ENCODE measurements at places on chromosomes 2 and 18.

- DNase-seq = no peak
Observed at GRCh38 chr2:74532222-74532621, 2.5 kb downstream of the HTRA2 start.

DNA sequence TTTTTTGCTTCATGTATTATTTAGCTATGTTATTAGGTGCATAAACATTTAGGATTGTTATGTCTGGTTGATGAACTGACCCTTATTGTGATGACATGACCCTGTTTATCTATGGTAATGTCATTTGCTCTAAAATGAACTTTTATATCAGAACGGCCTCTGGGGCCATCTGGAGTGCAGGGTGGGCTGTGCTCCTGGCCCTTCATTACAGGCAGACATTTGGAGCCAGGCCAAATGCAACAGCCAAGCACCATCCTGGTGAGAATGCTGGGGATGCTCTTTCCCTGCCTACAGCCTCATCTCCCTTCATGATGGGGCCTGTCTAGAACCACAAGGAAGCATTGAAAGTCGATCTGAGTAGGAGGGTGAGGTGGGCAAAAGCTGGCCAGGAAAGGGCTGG, 38.0 kb downstream of the HJURP start:
- DNase-seq = no peak

DNA sequence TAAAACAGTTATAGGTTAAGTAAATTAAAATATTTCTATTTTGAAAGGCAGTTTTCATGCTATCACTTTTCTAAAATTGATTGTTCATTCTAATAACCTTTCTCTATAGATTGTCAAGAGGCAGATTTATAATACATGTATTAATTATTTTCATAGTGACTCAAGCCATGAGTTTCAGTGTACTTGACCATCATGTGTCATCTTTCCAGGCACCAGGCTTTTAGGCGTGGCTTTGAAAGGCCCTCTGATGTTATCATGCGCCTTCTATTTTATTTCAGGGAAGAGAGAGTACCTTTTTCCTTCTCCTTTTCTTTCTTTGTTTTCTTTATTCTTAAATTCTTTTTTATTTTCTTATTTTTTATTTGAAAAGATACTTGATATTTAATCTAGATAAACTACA, 128.3 kb upstream of the ETAA1 start:
- no peak for DNase-seq

GRCh38 chr2:160390544-160391455, 102.8 kb downstream of the RBMS1 start:
- DNase-seq = no peak

DNA sequence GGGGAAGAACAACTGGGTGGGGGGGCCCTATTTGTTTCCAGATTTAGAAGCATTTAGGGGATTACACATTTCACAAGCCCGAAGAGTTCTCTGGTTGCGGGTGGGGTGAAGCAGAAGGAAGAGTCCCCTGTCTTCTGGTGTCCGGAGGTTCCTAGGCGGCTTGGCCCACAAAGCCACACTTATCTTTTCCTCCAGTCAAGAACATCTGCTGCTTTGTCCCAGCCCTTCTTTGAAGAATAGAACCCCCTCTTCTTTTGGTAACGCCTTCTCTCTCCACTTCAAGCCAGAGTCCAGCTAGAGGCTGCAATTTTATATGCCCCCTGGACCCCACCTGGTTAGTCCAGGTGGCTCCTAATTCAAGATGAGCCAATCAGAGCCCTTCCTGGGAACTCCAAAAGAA, 15.8 kb downstream of the BOLA3 start:
- no peak for DNase-seq

GRCh38 chr2:187129306-187129705, 280.3 kb upstream of the ZSWIM2 start:
- no peak for DNase-seq

DNA sequence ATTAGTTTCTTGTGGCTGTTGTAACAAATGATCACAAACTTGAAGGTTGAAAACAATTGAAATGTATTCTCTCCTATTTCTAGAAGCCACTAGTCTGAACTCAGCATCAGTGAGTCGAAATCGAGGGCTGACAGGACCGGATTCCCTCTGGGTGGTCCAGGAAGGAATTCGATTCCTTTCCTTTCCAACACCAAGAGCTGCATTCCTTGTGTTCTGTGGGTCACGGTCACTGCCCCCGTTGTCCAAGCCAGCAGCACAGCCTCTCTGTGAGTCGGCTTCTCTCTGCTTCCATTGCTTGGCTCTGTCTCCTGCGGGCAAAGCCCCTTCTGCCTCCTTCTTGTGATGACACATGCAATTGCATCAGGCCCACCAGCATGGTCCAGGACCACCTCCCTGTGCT, 67.3 kb downstream of the SMIM21 start:
- no peak for DNase-seq

DNA sequence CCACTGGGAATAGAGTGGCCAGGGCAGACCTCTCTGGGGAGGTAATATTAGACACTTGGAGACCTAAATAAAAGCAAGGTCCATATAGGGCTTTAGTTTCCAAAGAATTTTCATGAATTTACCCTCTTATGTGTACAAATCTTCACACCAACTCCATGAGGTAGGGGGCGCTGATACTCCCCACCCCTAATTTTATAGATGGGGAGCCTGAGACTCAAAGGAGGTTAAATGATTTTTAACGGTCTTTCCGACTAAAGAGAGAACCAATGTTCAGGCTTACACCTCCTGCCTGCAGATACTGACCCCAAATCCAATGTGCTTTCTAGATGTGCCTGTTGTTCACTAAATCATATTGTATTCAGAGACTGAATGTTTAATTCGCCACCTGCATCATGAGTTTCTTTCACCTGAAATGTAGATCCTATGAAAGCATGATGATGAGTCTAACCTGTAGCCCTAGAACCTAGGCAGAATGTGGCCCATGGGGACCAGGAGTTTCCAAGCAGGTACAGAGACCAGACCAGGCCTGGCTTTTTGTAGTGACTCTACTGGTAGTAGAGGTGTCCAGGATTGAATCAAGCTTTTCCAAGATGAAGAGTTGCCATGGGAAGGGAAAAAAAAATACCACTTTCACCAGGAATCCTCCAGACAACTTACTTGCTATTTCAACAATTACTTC, 16.8 kb upstream of the PAX3 start:
- DNase-seq = no peak

GRCh38 chr2:88187038-88187676, 17.0 kb downstream of the THNSL2 start:
- DNase-seq = peak; percentile 46

GRCh38 chr18:61972389-61973264, 79.8 kb upstream of the RNF152 start:
- no peak for DNase-seq

GRCh38 chr2:135742325-135742757, 686 bp downstream of the UBXN4 start:
- DNase-seq = no peak

DNA sequence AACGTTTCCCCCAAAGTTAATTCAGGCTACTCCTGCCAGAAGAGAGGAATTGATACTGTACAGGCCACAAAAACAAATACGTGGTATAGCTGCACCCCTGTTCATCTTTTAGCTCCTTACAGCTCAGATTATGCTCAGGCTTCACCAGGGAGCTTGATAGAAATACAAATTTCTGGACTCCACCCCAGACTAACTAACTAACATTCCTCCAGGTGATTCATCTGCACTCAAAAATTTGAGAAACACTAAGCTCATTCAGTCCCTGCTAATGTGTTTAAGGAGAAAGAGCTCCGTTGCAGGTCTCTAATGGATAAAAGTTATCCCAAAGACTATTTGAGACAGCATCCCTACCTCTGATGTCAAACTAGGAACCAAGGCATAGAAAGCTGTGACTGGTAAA, 36.8 kb upstream of the UNC80 start:
- DNase-seq = no peak

GRCh38 chr2:144508172-144508851, 11.6 kb downstream of the ZEB2 start:
- no peak for DNase-seq

- no peak for DNase-seq
Observed at GRCh38 chr2:26672112-26672817, 20.3 kb upstream of the KCNK3 start.
